Myocyte (in vitro differentiated cells): ENCODE measurements at places on chromosomes 5 and 9. TPM values are rescaled to one million over a fixed set of nuclear protein-coding genes. Genes with fewer than 3 reads are reported as not detected.

- no peak for DNase-seq
Measured at GRCh38 chr9:85420750-85421149, 321.0 kb downstream of the AGTPBP1 start.

- peak; percentile 93 for DNase-seq
Measured at GRCh38 chr5:141559461-141559860, 59.3 kb downstream of the DIAPH1 start.

OTP gene
- not detected in 2 replicates for total RNA-seq

- no peak for DNase-seq
Measured at GRCh38 chr9:121738968-121739367, 87.5 kb downstream of the DAB2IP start.

ALG2 gene
- 23.3 and 28.3 TPM in 2 replicates for total RNA-seq

DNA sequence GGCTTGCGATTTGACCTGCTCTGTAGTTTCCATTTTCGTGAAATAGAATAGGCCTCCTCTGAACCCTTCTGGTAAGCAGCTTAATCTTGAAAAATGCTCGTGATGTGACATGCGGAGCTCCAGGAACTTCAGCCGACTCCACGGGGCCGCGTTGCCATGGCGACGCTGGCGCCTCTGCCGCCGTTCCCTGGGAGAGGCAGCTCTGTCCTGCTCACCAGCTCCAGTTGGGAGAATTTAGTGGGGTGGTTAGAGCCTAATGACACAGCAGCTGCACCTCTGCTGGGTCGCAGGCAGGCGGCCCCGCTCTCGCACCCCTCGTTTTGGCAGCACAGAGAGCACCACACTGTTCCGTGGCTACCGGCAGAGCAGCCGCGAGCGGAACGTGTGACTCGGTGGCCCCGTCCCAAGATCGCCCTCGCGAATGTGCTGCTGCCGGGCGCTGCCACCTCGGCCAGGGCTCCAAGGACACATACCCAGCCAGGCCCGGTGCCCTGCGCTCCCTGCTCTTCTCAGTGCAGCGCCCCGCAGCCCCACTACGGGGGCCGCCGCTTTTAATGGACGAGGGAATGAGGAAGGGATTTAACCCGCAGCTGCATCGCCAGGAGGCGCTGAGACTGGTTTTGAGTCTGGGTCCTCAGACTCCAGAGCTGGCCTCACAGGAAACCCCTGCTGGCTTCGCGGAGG, 131.2 kb upstream of the LMX1B start:
- peak; percentile 62 for DNase-seq

- DNase-seq: no peak
Measured at GRCh38 chr9:2243666-2244555, 228.8 kb downstream of the SMARCA2 start.

LCN12 gene
- 0.10 and 0.27 TPM in 2 replicates for total RNA-seq

GRCh38 chr5:56589481-56589860, 225.9 kb upstream of the MAP3K1 start:
- DNase-seq: peak; percentile 44

DNA sequence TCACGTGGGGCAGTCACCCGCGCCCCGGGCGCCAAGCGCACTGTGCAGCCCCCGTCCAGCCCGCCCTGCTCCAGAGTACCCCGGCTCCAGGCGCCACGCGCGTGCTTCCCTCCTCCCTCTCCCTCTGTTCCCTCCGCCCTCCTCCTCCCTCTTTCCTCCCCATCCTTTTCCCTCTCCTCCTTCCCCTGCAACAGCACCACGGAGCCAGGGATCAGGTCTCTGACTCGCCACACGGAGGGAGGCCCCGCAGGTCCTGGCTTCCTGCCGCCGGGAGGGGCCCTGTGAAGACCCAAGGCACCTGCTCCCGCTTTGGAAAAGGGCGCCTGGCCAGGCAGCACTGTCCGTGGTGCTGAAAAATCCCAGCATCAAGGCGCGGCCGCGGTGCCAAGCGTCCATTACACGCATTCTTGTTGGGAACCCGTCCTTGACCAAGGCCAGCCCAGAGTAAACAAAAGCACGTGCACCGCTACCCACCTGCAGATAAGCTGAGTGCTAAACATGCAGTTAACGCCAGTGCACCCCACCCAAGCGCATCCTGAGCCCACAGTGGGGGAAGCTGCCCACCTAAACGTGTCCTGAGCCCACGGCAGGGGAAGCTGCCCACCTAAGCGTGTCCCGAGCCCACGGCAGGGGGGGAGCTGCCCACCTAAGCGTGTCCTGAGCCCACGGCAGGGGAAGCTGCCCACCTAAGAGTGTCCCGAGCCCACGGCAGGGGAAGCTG, 21.7 kb downstream of the SLC6A18 start:
- peak; percentile 71 for DNase-seq

DNA sequence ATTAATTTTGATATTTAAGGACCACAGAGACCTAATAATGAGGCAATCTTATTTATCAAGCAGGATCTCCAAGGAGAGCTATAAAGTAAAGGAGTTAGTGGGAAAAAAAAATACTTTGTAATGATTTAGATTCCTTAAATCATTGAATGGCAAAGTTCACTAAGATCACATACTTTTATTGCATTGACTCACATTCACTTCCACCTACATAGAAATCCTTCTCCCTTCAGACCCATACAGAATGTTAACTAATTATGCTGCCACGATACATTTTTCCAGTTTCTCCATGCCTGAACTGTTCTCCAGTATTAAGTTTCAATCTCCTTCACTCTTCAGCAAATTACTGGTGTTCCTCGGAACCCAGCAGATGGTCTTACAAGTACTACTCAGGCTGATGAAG, 388.7 kb downstream of the EFNA5 start:
- no peak for DNase-seq

DNA sequence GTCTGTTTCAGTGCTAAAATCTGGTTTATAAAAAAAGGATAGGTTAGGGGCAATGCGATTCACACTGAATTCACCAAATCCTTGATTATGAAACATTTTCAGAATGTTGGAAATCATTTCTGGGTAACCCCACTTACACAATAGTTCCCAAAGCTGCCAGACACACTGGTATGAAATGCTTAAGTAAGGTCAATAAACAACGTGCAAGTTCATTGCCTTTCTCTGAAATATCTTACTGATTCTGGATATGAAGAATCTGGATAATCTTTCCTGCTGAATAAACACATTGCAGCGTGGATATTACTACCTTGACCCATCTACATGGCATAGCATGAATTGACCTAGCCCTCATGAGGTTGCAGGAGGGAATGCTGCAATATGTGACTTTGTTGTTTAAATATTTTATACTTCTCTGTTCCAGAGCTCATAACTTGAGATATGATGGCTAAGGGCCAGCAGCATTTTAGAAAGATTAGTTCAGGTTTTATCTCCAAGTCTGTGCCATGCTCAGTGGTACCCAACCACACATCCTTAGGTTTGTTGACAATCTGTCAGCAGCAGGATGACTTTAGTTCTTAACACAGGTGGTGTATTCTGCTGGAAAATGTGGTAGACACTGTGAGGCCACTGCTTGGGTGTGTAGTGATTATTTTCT, 121.0 kb downstream of the NREP start:
- DNase-seq: no peak

DNA sequence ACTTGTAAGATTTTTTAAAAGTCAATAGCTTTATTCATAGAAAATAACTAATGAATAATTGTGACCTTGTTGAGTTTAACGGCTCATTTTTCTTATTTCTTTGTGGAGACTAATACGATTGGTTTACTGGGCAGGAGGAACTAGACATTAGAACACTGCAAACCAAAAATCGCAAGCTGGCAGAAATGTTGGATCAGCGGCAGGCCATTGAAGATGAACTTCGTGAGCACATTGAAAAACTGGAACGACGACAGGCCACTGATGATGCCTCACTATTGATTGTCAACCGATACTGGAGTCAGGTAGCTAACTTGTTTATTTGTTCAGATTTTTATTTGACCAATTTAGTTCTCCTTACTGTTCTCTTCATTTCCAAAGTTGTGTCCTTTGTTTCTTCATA, 6.4 kb downstream of the RNF20 start:
- DNase-seq: no peak

BHMT2 gene
- 0.64 and 1.2 TPM in 2 replicates for total RNA-seq

DNA sequence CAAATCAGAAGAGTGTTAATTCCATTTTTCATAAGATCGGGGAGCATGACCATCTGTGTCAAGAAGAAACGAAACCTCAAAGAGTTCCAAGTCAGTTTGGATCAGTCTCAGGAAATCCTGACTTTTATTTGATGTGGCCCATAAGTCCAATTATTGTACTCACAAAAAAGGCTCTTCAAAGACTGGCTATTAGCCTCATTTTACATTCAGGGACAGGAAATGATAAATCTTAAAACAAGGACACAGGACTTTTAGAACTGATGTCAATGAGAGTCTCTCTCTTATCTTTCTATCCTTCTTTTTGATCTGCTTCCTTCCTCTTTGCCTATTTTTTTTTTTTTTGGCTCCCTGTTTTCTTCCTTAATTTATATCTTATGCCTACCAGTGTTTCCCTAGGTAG, 43.7 kb upstream of the SHOC1 start:
- DNase-seq: no peak

GRCh38 chr9:89468281-89468960, 29.5 kb downstream of the SEMA4D start:
- no peak for DNase-seq

DNA sequence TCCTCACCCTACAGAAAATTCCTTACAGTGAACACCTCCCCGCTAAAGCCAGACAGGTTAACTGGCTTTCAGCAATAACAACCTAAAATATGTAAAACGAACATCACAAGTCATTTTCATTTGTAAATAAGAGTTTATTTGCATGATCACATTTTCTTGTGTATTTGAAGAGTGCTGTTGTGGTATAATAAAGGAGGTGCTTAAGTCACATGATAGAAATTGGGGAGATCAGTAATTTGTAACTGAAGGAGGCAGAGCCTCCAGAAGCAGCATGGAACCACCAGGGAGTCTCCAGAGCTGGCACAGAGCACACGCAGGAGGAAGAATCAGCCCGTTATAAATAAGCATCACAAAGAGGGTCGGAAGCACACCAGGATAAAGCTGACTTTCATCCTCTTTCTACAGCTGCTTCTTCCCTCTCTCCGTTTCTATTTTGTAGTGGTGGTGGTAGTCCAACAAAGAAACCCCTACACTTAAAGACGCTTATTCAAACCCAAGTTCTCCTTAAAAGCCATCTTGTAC, 210.6 kb downstream of the MAPKAP1 start:
- DNase-seq: no peak

- peak; percentile 81 for DNase-seq
Measured at GRCh38 chr9:109779711-109780452, at the start of gene PALM2AKAP2. TSS of gene PALM2AKAP2 (plus strand) at chr9:109780198. CDS start at chr9:109780489, 291 bp downstream.

GRCh38 chr5:108084105-108084504, 297.8 kb downstream of the FBXL17 start:
- no peak for DNase-seq

GRCh38 chr9:69411931-69412740, 87.1 kb downstream of the ENTREP1 start:
- no peak for DNase-seq

- peak; percentile 14 for DNase-seq
Measured at GRCh38 chr9:123238365-123238764, 30.0 kb downstream of the STRBP start.

TXNDC8 gene
- not detected in 2 replicates for total RNA-seq

FBXL7 gene
- 9.7 and 11.2 TPM in 2 replicates for total RNA-seq

GRCh38 chr5:161663431-161663830, 22.1 kb upstream of the GABRA6 start:
- no peak for DNase-seq

- peak; percentile 72 for DNase-seq
Measured at GRCh38 chr5:66247176-66247960, 103.3 kb downstream of the SREK1 start.

DNA sequence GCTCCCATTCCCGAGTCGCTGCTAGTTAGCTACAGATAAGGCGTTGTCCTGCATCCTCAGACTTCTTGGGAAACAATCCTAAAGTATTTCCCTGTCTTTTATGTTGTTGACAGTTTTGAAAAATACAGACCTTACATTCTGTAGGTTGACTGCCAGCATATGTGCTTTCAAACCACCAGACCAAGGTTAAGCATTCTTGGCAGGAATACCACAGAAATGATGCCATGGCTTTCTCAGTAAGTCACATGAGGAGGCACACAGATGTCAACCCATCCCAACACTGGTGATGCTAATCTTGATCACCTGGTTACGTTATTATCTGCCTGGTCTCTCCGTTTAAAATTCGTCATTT, 871 bp downstream of the GLE1 start:
- DNase-seq: peak; percentile 7
